ENCODE measurements at places on chromosomes 12 and 14. TPM values are rescaled to one million over a fixed set of nuclear protein-coding genes. Genes with fewer than 3 reads are reported as not detected.

DNA sequence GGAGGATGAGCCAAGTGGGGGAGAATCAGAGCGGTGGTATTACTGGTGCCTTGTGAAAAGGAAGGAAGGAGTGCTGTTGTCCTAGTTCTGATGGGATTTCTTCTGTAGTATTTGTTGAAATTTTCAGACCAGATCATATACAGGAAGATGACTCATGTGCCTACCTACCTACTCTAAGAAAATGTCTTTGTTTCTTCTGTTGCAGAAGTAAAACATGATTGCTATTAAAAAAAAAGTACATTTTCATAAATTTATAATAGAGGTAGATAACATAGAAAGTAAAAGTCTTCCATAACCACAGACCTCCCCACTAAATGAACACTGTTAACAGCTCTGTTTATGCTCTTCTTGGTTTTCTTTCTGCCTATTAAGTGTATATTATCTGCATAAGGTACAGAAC is 26.9 kb downstream of the SAMD4A start:
- H3K36me3 ChIP-seq: no peaks in the 10 kb centered on the region
- DNase-seq: no peak
- no peak overlapping the region for H3K4me3 ChIP-seq
- H3K4me1 ChIP-seq: peaks cover 20% of the 10 kb centered on the region

DNA sequence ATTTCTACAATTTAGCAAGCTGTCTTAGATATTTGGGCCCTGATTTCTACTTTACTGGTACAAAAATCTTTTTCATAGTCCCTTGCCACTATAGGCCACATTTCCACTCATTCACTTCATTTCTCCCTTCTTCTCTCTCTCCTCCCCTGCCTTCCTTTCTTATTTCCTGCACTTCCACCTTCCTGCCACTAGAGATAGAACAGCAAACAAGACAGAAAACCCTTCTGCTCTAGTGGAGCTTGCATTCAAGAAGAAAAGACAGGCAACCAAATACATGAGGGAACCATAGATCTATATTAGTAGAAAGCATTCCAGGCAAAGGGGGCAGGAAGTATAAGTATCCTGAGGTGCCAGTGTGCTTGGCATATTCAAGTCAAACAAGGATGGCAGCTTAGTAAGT is 623.5 kb downstream of the FLRT2 start:
- DNase-seq: no peak
- no peaks in the 10 kb centered on the region for H3K27me3 ChIP-seq
- H3K27ac ChIP-seq: no peak overlapping the region
- H3K4me1 ChIP-seq: no peaks in the 10 kb centered on the region

GRCh38 chr14:32298346-32298745 is 30.8 kb upstream of the AKAP6 start:
- no peak for DNase-seq
- H3K4me3 ChIP-seq: no peak overlapping the region
- no peaks in the 10 kb centered on the region for H3K36me3 ChIP-seq
- H3K27ac ChIP-seq: no peak overlapping the region
- H3K4me1 ChIP-seq: no peaks in the 10 kb centered on the region
- no peaks in the 10 kb centered on the region for H3K27me3 ChIP-seq

DNA sequence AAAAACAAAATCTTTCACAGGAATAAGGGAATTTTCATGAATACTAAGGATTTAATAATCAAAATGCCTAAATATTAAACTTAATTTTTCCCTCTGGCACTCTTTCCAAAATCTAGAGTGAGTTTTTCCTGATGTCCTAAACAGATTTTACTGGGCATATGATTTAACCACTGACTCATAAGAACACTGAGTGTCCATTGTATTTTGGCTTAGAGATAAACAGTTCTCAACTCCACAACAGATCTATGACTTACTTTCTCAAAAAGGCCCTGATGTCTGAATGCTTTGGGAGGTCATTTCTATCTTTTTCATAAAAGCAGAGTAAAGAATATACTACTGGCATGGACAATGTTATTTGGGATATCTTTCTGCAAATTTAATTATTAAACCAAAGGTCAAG is 15.0 kb downstream of the TMBIM4 start:
- H3K27ac ChIP-seq: no peak overlapping the region
- H3K36me3 ChIP-seq: peaks cover 27% of the 10 kb centered on the region
- H3K4me1 ChIP-seq: peaks cover 42% of the 10 kb centered on the region
- DNase-seq: no peak
- H3K27me3 ChIP-seq: no peaks in the 10 kb centered on the region
- H3K4me3 ChIP-seq: no peak overlapping the region

CLECL1 gene
- total RNA-seq: 1.9 TPM

FBXW8 gene
- total RNA-seq: 6.4 TPM
